Aorta (tissue), 5 donors: ENCODE measurements at places on chromosomes 2 and 18. TPM values are rescaled to one million over a fixed set of nuclear protein-coding genes. Genes with fewer than 3 reads are reported as not detected.
A peak's percentile ranks its signal among the peaks of the same experiment; 100 is the strongest.

DNA sequence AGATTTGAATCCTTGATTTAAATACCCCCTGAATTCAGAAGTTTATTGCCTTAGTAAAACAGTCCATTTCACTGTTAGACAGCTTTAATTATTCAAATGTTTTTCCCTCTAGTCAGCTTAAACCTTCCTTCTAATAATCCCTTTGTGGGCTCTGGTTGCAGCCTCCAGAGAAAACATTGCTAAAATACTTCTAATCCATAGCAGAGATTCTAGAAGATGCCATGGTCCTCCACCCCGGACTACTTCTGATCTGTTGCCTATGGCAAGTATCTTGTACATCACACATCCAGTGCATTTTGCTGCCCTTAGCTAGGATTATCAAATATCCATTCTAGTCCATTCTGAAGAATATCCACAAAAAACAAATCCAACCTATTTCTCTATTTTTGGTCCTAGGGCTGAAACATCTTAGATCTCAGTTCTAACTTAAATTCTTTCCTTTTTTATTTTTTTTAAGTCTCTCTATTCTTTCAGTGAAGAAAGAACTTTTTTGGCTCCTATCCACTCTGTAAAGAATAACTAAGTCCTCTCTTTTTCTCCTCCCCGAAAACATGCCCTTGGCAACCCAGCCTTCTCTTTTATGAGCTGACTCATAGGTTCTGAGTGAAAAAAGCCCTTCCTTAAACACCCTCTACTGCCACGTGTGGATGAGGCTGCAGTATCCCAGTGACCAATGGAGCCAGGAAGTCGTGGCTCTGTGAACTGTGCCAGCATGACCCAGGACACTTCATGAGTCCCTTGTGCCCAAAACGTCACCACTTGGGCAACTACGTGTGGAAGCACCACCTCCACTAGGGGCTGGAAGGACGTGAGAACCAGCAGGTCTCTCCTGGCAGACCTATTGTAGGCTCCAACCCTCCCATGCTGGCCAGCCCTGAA, 349.8 kb downstream of the TNS1 start:
- peak; percentile 90 for DNase-seq

- DNase-seq = no peak
Observed at GRCh38 chr2:171244970-171245782, 84.5 kb upstream of the TLK1 start.

DNA sequence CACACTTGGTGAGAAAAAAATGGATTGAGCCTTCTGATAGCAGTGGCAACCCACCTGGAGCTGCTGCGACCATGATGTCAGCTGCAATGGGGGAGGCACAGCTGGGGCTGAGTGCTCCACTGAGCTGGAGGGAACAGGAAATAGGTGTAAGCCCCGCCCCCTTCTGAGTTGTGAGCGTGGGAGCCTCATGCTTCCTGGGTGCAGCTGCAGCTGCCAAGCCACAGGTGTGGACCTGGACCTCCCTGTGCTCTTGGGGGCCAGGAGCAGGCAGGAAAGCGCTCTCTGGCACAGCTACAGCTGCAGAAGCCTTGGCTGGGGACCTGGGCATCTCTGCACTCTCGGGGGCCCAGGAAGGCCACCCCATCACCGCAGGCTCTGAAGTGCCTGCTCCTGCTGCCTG, 970.6 kb downstream of the DCDC2C start:
- DNase-seq = no peak

- DNase-seq = no peak
Observed at GRCh38 chr18:79626905-79627749, 52.5 kb upstream of the CTDP1 start.

GRCh38 chr2:215903203-215903602, 110.1 kb downstream of the MREG start:
- DNase-seq = no peak

- DNase-seq = peak; percentile 38
Observed at GRCh38 chr2:239939736-239940483, 85.2 kb downstream of the NDUFA10 start.

- DNase-seq = no peak
Observed at GRCh38 chr18:56389190-56389589, 249.2 kb downstream of the TXNL1 start.

DNA sequence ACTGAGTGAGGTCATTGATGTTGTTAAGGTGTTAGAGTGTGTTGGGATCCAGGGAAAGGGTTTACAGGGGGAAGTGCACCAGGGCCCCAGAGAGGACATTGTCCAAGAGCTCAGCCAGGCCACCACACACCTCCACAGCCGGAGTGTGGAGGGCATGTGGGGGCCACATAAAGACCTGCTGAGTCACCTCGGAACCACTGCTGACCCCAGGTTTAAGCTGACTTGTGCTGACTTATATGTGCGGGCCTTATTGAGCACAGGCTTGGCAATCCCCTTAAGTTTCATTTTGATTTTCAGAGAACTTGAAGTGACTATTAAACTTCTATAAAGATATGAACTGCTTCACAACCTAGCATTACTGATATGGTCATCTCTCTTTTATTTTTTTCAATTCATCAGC, 166.2 kb upstream of the MAP3K20 start:
- DNase-seq = no peak

DNA sequence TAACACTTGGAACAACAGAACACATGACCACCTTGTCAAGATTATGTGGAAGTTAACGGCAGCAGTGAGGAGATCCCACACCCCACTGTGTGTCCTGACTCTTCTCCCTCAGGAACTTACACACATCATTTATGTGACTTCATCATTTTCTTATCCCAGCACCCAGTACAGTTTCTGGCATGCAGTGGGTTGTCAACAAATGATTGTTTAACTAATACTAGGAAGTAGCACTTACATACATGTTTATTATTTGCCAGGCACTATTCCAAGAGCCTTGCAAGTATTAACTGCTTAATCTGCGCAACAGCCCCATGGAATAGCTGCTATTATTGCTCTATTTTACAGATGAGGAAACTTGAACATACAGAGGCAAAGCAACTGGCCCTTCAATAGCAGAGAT, 391.5 kb downstream of the TXNL1 start:
- DNase-seq = no peak

GRCh38 chr2:10514743-10515142, 66.6 kb upstream of the ODC1 start:
- no peak for DNase-seq

GRCh38 chr2:36032046-36032445, 323.5 kb upstream of the CRIM1 start:
- DNase-seq = no peak

- DNase-seq = no peak
Observed at GRCh38 chr18:54712306-54712705, 116.0 kb upstream of the RAB27B start.

Gene MAL
- total RNA-seq = 1.9 TPM

Gene FAM117B
- total RNA-seq = 4.3 TPM

Gene ASXL3
- total RNA-seq = 4.3 TPM

Gene NEUROD1
- total RNA-seq = not detected
